Stimulated activated CD8-positive, alpha-beta memory T cell treated with anti-CD3 and anti-CD28 coated beads, Interleukin-2, amount 100 ng/mL, for 1 hour (primary cell): ENCODE measurements at places on chromosomes 2 and 18.

GRCh38 chr2:238568455-238569440 lies 142.0 kb downstream of the ASB1 start:
- DNase-seq, result no peak

- DNase-seq, result no peak
These were observed 122.4 kb downstream of the SETBP1 start for GRCh38 chr18:44803019-44803650.

GRCh38 chr2:47218066-47218581 lies 63.0 kb upstream of the STPG4 start:
- no peak for DNase-seq

DNA sequence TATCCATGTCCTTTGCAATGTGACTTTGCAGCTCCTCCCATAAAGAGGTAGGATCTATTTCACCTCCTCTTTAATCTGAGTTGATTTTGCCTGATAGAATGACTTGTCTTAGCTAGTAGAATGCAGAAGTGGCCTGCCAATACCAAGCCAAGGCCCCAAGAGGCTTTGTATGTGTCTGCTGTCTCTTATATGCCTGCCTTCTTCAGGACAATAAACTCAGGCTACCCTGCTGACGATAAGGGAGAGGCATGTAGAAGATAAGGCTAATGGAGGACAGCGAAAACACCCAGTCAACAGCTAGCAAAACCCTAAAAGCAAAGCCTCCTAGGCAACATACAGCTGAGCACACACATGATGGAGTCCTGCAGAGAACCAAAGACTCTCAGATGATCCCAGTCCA lies 1.8 kb upstream of the ZC3H8 start:
- no peak for DNase-seq

- DNase-seq, result no peak
These were observed 150.1 kb upstream of the CCDC150 start for GRCh38 chr2:196489371-196489770.
